ENCODE measurements at places on chromosomes 16 and 17. TPM values are rescaled to one million over a fixed set of nuclear protein-coding genes. Genes with fewer than 3 reads are reported as not detected.

Gene CD19
- not detected for total RNA-seq

Gene TEKT1
- not detected for total RNA-seq

Gene OSGIN1
- 57.0 TPM for total RNA-seq

Gene ZNF385C
- total RNA-seq, result 0.09 TPM

Gene CDIP1
- 13.8 TPM for total RNA-seq

Gene C17orf78
- total RNA-seq, result not detected

Gene KRT31
- not detected for total RNA-seq

Gene SCNN1B
- 0.18 TPM for total RNA-seq

Gene CDH8
- 0.60 TPM for total RNA-seq

Gene SYCE1L
- 8.4 TPM for total RNA-seq

Gene TBC1D3L
- 12.6 TPM for total RNA-seq

Gene KRTAP2-2
- total RNA-seq, result not detected

Gene TBC1D3H
- not detected for total RNA-seq

Gene APRT
- total RNA-seq, result 431 TPM

Gene ELMO3
- total RNA-seq, result 1.3 TPM

Gene CACNG1
- total RNA-seq, result 0.25 TPM

Gene LITAFD
- total RNA-seq, result not detected

Gene IKZF3
- total RNA-seq, result not detected

Gene PRPSAP2
- 48.3 TPM for total RNA-seq

Gene WFIKKN2
- not detected for total RNA-seq

Gene PIK3R5
- not detected for total RNA-seq

Gene KRTAP1-5
- total RNA-seq, result not detected

Gene SLC5A10
- total RNA-seq, result 0.23 TPM

Gene GP2
- total RNA-seq, result not detected

Gene TBC1D3E
- total RNA-seq, result not detected

Gene CD300LB
- total RNA-seq, result 0.03 TPM

Gene C17orf100
- 2.4 TPM for total RNA-seq

Data from A549 treated with CORT108297 at 1 μM for 4 hours (cell line).